ENCODE measurements at places on chromosomes 13 and 19. TPM values are rescaled to one million over a fixed set of nuclear protein-coding genes. Genes with fewer than 3 reads are reported as not detected.

The CA11 gene
- total RNA-seq, result 11.4 TPM

The TEKTIP1 gene
- not detected for total RNA-seq

The VSIG10L gene
- 8.5 TPM for total RNA-seq

The CBY2 gene
- 0.14 TPM for total RNA-seq

The ADGRE1 gene
- 4.7 TPM for total RNA-seq

The SPACA4 gene
- not detected for total RNA-seq

The C19orf67 gene
- total RNA-seq, result not detected

The ZNF540 gene
- 0.05 TPM for total RNA-seq

The KLK15 gene
- total RNA-seq, result not detected

The ZNF433 gene
- total RNA-seq, result not detected

The C2CD4C gene
- 0.53 TPM for total RNA-seq

The NANOS3 gene
- 1.3 TPM for total RNA-seq

The SIGLEC8 gene
- total RNA-seq, result not detected

The CTXN1 gene
- total RNA-seq, result 16.9 TPM

The KLK14 gene
- total RNA-seq, result 0.41 TPM

The RAB20 gene
- total RNA-seq, result 1.9 TPM

The ZNF579 gene
- 21.6 TPM for total RNA-seq

The CASP14 gene
- not detected for total RNA-seq

The SLC8A2 gene
- total RNA-seq, result 0.37 TPM

The NLRP9 gene
- total RNA-seq, result not detected

The CACNG8 gene
- 1.2 TPM for total RNA-seq

The CGB1 gene
- total RNA-seq, result 0.14 TPM

The OR10H1 gene
- not detected for total RNA-seq

The CPB2 gene
- total RNA-seq, result 0.11 TPM

The SLC10A2 gene
- total RNA-seq, result not detected

The OR7A5 gene
- not detected for total RNA-seq

The CYP4F8 gene
- total RNA-seq, result not detected

The HDGFL2 gene
- total RNA-seq, result 21.0 TPM

The LGALS7 gene
- 0.40 TPM for total RNA-seq

The TMEM59L gene
- total RNA-seq, result 5.2 TPM

The COMP gene
- 0.25 TPM for total RNA-seq

The LILRB3 gene
- 0.30 TPM for total RNA-seq

Measured in A549 treated with dexamethasone at 1 μM for 4 hours (cell line).